ENCODE measurements at places on chromosomes 7 and 10. TPM values are rescaled to one million over a fixed set of nuclear protein-coding genes. Genes with fewer than 3 reads are reported as not detected.
A peak's percentile ranks its signal among the peaks of the same experiment; 100 is the strongest.

Gene ARHGAP12
- polyA plus RNA-seq = 20.3 TPM

Gene YKT6
- polyA plus RNA-seq = 108 TPM

Gene COX15
- polyA plus RNA-seq = 17.1 TPM

Gene LDB1
- 5.0 TPM for polyA plus RNA-seq

Gene EEPD1
- polyA plus RNA-seq = 1.6 TPM

Gene ANKRD1
- polyA plus RNA-seq = 3.7 TPM

Gene C10orf105
- polyA plus RNA-seq = 0.06 TPM

Gene CLCN1
- not detected for polyA plus RNA-seq

Gene PAOX
- 4.5 TPM for polyA plus RNA-seq

Gene RTKN2
- polyA plus RNA-seq = 0.41 TPM

Gene FBXO24
- 0.38 TPM for polyA plus RNA-seq

Gene OR2A1
- polyA plus RNA-seq = 0.10 TPM

GRCh38 chr10:70557086-70557845, 45.3 kb downstream of the PRF1 start:
- no peak for DNase-seq

GRCh38 chr10:84542522-84543490, 214.4 kb downstream of the CCSER2 start:
- no peak for DNase-seq

- DNase-seq = peak; percentile 10
Observed at GRCh38 chr7:79531905-79532664, 78.6 kb upstream of the MAGI2 start.

DNA sequence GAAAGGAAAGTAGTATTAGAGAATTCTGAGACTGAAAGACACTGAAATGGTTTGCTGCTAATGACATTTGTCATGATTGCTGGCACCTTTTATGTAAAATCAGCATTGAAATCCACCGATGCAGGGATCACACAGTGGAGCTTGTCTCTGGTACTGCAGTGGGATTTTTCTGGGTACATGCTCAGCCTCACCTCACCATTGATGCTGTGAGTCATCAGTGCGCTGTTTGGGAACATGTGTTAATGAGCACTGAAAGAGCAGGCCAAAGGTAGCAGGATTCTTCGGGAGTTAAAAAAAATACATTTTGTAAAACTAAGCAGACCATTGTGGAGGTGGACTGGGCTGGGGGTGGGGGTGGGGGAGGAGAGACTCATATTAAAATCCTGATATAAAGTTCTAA, 174.9 kb downstream of the CREB5 start:
- peak; percentile 18 for DNase-seq

DNA sequence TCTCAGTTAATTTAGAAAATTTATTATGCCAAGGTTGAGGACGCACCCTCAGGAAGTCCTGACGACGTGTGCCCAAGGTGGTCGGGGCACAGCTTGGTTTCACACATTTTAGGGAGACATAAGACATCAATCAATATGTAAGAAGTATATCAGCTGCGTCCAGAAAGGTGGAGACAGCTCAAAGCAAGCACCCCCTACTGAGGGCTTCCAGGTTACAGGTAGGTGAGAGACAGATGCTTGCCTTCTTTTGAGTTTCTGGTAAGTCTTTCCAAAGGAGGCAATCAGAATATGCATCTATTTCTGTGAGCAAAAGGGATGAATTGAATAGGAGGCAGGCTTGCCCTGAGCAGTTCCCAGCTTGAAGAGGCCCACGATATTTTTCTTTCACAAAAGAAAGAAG, 614.3 kb downstream of the XPNPEP1 start:
- no peak for DNase-seq

DNA sequence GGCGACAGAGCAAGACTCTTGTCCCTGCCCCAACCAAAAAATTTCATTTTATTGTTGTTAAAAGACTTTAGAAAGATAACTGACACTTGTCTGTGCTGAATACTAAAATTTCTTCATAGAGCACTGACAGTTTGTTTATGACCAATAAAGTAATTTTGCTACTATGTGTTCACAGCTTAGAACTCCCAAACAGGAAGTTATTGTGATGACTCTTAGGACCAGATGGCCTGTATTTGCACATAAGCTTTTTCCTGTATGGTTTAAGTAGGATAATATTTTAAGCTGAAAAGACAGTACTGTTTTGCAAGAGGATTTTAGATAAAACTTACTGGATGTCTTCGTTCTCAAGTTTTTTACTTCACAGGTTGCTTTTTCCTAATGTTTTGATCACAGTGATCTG, 80.7 kb downstream of the MMRN2 start:
- DNase-seq = peak; percentile 72

GRCh38 chr7:75946207-75946855, 31.4 kb downstream of the POR start:
- no peak for DNase-seq

- no peak for DNase-seq
Observed at GRCh38 chr7:82678716-82679115, 235.1 kb upstream of the CACNA2D1 start.

DNA sequence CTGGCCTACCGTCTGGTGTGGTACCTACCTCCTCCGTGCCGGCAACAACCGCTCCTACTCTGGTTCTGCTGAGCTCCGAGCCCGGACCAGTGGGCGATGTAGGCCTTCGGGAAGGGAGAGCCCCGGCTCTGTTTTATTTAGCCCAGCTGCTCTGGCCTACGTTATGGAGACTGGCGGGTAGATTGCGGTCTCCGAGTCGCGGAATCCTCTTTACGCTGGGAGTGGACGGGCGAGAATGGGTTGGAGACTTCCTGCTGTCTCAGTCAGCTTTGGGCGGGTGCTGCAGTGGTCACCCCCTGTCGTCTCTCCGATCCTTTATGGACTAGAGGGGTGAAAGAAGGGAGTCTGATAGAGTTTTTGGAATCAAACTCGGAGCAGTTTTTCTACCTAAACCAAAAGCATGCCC, 406 bp downstream of the CBLL1 start:
- DNase-seq = no peak

DNA sequence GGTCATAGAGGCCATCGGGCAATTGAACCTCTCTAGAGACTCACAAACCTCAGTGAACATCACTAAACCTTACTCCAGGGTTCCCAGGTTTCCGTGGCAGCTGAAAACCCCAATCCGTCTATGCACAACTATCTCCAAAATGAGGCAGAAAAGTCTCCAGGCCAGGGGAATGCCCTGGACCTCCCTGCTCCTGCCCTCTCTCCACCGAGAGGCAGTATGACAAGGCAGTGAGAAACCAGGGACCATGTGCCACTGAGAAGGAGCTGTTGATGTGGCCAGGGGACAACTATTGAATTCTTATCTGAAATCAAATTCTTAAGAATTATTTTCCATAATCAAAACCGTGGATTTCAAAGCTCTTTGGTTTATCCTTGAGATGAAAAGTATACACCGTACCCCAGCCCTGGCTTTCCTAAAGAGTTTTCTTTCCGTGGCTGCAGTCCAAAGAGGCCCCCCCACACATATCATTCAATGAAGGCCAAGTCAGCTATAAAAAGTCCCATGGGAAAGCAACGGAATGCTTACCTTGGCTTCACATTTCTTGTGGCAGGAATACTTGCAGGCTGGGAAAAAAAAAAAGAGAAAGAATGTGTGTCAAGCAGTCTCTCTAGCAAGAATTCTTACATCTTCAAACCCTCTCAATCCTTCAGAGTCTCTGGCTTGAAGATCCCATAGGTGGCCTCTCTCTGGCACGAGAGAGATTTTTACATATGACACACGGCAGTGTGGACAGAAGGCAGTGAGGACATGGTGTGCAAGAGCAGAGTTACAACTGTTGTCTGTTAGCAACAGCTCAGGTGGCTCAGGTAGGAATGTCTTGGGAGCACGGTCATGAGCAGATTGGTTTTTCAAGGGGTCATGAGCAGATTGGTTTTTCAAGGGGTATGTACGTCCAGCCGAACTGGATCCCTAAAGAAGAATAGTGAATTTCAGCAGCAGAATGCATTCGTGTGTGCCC, 75.2 kb downstream of the TNS3 start:
- no peak for DNase-seq

DNA sequence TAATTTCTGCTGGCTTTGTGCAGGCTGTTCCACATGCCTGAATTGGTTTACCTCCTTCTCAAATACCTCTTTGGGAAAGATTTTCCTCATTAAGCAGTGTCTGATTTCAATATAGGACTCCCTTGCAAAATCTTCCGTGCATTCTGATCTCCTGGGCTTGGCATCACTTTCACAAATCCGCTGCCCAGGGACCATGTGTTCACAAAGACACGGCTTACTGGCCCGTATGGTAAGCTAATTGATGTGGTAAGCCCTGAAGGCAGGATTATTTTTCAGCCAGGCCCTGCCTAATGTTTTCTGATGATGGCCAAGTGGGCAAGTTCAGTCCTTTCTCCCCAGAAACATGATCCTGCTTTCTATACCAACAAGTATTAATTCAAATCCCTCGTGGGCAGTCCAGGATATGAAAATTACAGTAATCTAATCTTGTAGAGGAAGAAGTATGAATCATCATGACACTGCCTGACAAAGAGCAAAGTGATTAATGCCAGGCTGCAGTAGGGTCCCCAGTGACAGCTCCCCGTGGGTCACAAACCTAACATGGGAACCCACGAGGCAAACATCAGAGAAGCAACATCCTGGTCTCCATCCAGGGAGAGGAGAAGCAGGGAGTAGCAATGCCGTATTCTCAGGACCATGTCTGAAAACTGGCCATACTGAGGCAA, 11.6 kb upstream of the SVIL start:
- DNase-seq = peak; percentile 78

DNA sequence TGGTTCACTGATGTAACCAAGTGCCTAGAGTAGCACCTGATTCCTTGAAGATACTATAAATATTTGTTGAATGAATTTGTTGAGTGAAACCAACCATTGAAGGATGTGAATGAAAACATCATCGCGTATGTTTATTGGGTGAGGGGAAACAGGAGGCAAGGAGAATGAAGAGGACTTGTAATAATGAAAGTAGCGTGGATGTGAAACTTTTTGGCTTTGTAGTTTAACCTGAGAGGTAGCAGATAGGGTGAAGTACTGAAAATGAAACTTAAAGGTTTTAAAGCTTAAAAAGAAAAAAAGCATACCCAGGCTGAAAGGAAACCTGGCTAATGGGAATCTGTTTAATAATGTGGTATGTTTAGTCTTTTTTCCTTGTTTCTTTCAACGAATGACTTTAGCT, 5.2 kb downstream of the CCNY start:
- DNase-seq = no peak

GRCh38 chr7:128025380-128025779, 5.9 kb downstream of the LRRC4 start:
- DNase-seq = peak; percentile 47

- DNase-seq = no peak
Observed at GRCh38 chr7:151339651-151340382, 1.8 kb upstream of the NUB1 start.

DNA sequence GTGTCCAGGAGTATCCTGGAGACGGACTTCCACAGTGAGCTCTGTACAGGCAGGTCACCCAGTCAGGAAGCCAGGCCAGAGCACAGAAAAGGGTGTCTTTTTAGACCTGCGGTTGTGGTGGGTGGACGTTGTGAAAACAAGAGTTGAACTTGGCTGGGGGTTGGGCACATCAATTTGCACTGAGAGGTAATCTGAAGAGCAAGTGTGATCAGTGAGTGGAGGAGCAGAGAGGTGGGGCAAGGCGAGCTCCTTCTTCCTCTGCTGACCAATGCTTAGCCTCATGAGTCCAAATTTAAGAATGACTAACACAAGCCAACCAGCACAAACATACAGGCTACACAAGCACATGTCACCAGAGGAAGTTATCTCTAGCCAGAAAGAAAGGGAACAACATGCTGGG, 310.8 kb downstream of the TCERG1L start:
- DNase-seq = no peak

DNA sequence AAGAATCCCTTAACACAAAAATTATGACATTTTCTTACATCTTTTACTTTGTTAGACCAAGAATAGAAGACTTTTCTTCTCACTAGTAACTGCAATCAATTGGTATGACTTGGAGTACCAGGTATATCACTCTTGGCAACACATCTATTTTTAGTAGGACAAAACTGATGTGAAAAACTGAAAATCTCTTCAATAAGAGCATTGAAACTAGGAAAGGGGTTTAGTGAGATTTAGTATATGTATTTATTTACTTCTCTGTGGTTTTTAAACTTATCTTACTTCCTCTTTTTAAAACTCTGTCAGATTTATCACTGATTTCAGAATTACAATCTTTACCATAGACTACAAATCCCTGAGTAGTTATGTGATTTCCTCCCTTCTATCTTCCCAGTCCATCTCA, 366.2 kb downstream of the PCDH15 start:
- no peak for DNase-seq

DNA sequence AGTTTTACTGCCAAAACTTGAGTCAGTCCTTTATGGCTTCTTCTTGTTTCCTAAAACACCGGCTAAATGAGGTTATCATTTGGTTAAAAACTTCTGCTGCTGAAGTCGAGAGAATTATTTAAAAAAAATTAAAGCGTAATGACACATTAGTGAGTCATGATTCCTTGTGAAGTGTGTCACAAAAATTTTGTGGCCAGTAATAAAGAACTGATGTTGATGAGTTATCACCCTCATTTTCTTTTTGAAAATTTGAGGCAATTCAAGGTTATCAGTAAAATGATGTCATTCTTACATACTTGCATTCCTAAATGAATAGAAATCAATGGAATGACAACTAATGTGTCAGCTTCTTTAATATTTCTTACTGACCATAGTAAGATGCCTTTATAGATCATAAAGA, 427.4 kb downstream of the SORCS3 start:
- peak; percentile 56 for DNase-seq

DNA sequence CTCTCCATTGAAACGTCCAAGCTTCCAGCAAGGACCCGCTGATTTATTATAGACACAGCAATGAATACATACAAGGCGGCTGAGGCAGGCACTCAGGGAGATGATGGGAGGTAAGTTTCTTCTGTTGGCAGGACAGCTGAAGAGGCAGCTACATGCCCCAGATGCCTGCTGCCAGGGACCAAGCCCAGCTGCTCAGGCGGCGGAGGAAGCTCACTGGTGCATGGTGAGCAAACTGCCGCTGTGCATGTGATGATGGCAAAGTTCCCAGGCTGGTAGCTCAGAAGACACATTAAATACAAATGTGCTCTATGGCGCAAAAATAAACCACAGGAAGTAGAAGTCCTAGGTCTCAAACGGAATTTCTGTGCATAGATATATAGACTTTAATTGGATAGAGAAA, 2.3 kb downstream of the DNTT start:
- no peak for DNase-seq

- no peak for DNase-seq
Observed at GRCh38 chr10:55449981-55450380, 649.0 kb upstream of the PCDH15 start.

DNA sequence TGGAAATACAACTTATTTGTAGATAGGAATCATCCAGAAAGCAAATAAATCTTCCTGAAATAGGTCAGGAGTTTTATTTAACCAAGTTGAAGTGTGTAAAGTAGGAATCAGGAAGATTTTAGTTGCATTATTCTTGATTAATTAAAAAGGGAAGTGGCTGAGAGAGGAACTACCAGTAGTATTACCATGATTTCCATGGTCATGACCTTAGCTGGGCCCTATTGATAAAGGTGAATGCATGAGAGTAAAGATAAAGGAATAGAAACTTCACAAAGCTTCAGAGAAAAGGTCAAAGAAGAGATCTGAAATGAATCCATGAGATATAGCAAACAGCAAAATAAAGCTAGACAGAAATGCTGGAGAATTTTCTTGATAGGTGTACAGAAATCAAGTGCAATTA, 46.2 kb upstream of the DLX6 start:
- no peak for DNase-seq

- no peak for DNase-seq
Observed at GRCh38 chr10:32269343-32270100, 77.4 kb downstream of the EPC1 start.
